A549 treated with CpdA at 1 μM for 4 hours (cell line): ENCODE measurements at places on chromosomes 3 and 15. TPM values are rescaled to one million over a fixed set of nuclear protein-coding genes. Genes with fewer than 3 reads are reported as not detected.

ZIC1 gene
- 0.02 TPM in 1 of 5 replicates, not detected in the others for total RNA-seq

LTK gene
- 0.06 to 0.16 TPM (median 0.10 TPM) in 4 of 5 replicates, not detected in the other for total RNA-seq

UBE2E2 gene
- 29.9 to 38.6 TPM (median 31.2 TPM) in 5 replicates for total RNA-seq

OR5K2 gene
- not detected in 5 replicates for total RNA-seq

ATOSA gene
- 8.3 to 10.8 TPM (median 9.7 TPM) in 5 replicates for total RNA-seq

OCA2 gene
- total RNA-seq: 0.09 to 0.19 TPM (median 0.11 TPM) in 4 of 5 replicates, not detected in the other

CSTA gene
- 0.73 to 1.7 TPM (median 1.1 TPM) in 5 replicates for total RNA-seq

AMIGO3 gene
- total RNA-seq: 0.26 to 1.7 TPM (median 0.57 TPM) in 5 replicates

PTH1R gene
- 0.37 to 0.52 TPM (median 0.48 TPM) in 4 of 5 replicates, not detected in the other for total RNA-seq

HYAL1 gene
- 0.31 to 0.48 TPM (median 0.38 TPM) in 5 replicates for total RNA-seq

MCF2L2 gene
- total RNA-seq: 0.10 to 0.26 TPM (median 0.15 TPM) in 3 of 5 replicates, not detected in the others

PSTPIP1 gene
- total RNA-seq: not detected in 5 replicates

STXBP5L gene
- not detected in 5 replicates for total RNA-seq

GP5 gene
- 0.01 TPM in 1 of 5 replicates, not detected in the others for total RNA-seq

CIP2A gene
- 17.3 to 24.4 TPM (median 22.8 TPM) in 5 replicates for total RNA-seq

DLEC1 gene
- 0.05 to 0.15 TPM (median 0.06 TPM) in 4 of 5 replicates, not detected in the other for total RNA-seq

ISLR gene
- total RNA-seq: 0.14 to 0.44 TPM (median 0.38 TPM) in 5 replicates

ADGRG7 gene
- not detected in 5 replicates for total RNA-seq

CDC25A gene
- total RNA-seq: 9.1 to 11.3 TPM (median 9.8 TPM) in 5 replicates

TM4SF18 gene
- 42.4 to 49.6 TPM (median 45.0 TPM) in 5 replicates for total RNA-seq

ALG3 gene
- 54.5 to 79.7 TPM (median 76.1 TPM) in 5 replicates for total RNA-seq

TEX55 gene
- total RNA-seq: 0.03 TPM in 1 of 5 replicates, not detected in the others

CPA3 gene
- total RNA-seq: not detected in 5 replicates

DNAJC17 gene
- total RNA-seq: 20.7 to 30.0 TPM (median 23.8 TPM) in 5 replicates

FEZF2 gene
- total RNA-seq: not detected in 5 replicates

CD80 gene
- total RNA-seq: not detected in 5 replicates

CHRD gene
- total RNA-seq: 0.11 to 0.27 TPM (median 0.22 TPM) in 5 replicates

CPLX3 gene
- not detected in 5 replicates for total RNA-seq

ADAMTS9 gene
- total RNA-seq: 0.49 to 0.90 TPM (median 0.70 TPM) in 5 replicates

CDAN1 gene
- total RNA-seq: 4.9 to 8.5 TPM (median 7.3 TPM) in 5 replicates

CCDC39 gene
- total RNA-seq: not detected in 5 replicates

CCDC191 gene
- total RNA-seq: 1.4 to 3.5 TPM (median 1.7 TPM) in 5 replicates

SAMMSON gene
- not detected in 5 replicates for total RNA-seq

REC114 gene
- total RNA-seq: not detected in 5 replicates

NANOGP8 gene
- not detected in 5 replicates for total RNA-seq

SNTN gene
- not detected in 5 replicates for total RNA-seq

ACAN gene
- total RNA-seq: 0.09 to 0.34 TPM (median 0.13 TPM) in 5 replicates
